Retinal pigment epithelial cell (primary cell): ENCODE measurements at places on chromosomes 2 and 18.

- no peak for DNase-seq
These were observed 89.8 kb upstream of the ITGB6 start for GRCh38 chr2:160289831-160290230.

- DNase-seq: peak; percentile 97
These were observed 204.3 kb downstream of the GULP1 start for GRCh38 chr2:188495969-188496431.

GRCh38 chr2:241865957-241866789 lies 3.4 kb upstream of the RTP5 start:
- no peak for DNase-seq

- no peak for DNase-seq
These were observed 207.8 kb downstream of the ACKR3 start for GRCh38 chr2:236777408-236777807.

- DNase-seq: no peak
These were observed 515.7 kb downstream of the CNTNAP5 start for GRCh38 chr2:124540805-124541204.

DNA sequence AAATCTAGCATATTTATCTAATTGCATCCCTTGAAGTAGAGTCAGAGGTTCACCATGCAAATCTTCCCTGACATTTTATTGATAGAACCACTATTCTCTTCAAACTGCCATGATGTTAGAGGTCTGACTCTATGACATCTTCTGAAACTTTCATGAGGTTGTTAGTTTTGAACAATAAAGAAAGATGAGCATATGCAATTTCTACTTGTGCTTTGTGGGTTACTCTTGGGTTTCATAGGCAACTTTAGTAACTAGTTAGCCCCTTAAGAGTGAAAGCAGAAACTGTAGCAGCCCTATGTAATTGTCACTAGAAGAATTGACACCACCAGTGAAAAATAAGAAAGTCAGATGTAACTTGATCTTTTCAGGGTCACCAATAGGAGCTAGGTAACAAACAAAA lies 53.1 kb upstream of the ZEB2 start:
- no peak for DNase-seq

DNA sequence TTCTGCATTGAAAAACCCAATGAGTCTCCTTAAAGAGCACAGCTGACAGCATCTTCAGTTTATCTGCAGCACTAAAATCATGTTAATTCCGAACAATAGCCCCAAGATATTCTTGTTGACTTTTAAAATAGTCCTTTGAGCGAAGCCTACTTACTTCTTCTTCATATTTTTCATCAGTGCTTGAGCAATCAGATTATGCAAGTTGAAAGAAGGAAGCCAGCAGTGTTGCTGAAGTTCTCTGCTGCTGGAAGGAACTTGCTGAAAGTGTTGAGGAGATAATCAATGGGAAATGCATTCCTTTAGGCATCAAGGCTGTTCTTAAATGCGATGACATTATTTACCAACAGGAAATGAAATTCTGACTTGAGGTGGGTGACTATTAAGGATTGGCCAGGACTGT lies 105.9 kb upstream of the SNTG2 start:
- DNase-seq: no peak

GRCh38 chr2:237648016-237648381 lies 20.6 kb downstream of the LRRFIP1 start:
- no peak for DNase-seq

DNA sequence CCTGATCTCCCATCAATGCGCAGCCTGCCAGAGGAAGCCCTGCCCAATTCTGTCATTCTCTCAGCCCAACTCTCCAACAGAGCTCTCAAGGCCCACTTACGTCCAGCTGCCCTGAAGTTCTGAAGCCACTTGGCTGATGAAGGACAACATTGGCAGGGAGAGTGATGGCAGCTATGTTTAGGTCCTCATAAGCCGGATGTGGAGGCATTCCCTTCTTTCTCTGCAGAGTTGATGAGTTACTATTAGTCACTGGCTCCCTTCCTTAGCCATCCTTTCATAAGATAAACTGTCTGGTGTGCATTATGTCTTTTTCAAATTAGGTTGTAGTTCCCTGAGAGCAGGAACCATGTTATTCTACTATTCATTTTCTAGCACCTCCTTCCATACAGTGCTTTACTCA lies 22.5 kb upstream of the TACR1 start:
- no peak for DNase-seq

- no peak for DNase-seq
These were observed 113.0 kb downstream of the RND3 start for GRCh38 chr2:150374492-150374891.

GRCh38 chr2:6576302-6576701 lies 289.4 kb downstream of the CMPK2 start:
- no peak for DNase-seq

DNA sequence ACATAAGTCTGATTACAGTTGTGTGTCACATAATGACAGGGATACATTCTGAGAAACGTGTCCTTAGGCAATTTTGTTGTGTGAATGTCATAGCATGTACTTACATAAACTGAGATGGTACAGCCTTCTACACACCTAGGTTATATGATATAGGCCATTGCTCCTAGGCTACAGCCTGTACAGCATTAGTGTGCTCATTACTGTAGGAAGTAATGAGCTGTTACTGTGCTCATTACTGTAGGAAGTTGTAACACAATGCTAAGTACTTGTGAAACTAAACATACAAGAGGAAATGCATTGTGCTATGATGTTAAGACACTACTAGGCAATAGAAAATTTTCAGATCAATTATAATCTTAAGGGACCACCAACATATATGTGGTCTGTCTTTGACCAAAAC lies 72.8 kb downstream of the UPP2 start:
- no peak for DNase-seq

GRCh38 chr2:72710418-72711152 lies 115.2 kb downstream of the EXOC6B start:
- DNase-seq: no peak

DNA sequence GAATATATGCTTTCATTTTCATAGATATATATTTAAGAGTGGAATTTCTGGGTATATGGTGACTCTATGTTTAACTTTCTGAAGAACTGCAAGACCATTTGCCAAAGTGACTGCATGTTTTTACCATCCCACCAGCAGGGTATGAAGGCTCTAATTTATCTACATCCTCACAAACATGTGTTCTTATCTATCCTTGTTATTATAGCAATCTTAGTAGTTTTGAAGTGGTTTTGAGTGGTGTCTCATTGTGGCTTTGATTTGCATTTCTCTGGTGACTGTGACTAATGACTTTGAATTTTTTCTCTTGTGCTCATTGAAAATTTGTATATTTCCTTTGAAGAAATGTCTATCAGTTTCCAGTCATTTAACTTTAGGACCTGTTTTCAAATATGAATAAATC lies 310.2 kb upstream of the NRP2 start:
- no peak for DNase-seq
